ENCODE measurements at places on chromosomes 4 and X. TPM values are rescaled to one million over a fixed set of nuclear protein-coding genes. Genes with fewer than 3 reads are reported as not detected.

CCDC120 gene
- total RNA-seq, result 2.3 TPM

PI4K2B gene
- total RNA-seq, result 47.5 TPM

ADRA2C gene
- total RNA-seq, result not detected

IL13RA1 gene
- 37.7 TPM for total RNA-seq

ZFP92 gene
- not detected for total RNA-seq

RTL3 gene
- total RNA-seq, result not detected

CYBB gene
- 0.58 TPM for total RNA-seq

FAM9B gene
- not detected for total RNA-seq

SPANXN4 gene
- not detected for total RNA-seq

ERAS gene
- total RNA-seq, result not detected

GLOD5 gene
- not detected for total RNA-seq

TMPRSS11B gene
- total RNA-seq, result not detected

TCEAL6 gene
- not detected for total RNA-seq

TMSB15A gene
- total RNA-seq, result not detected

MAP7D3 gene
- total RNA-seq, result 14.1 TPM

HPSE gene
- under 0.01 TPM for total RNA-seq

TET2 gene
- total RNA-seq, result 27.8 TPM

PITX2 gene
- not detected for total RNA-seq

SLC9B1 gene
- not detected for total RNA-seq

IDUA gene
- total RNA-seq, result 97.4 TPM

ARHGAP24 gene
- total RNA-seq, result 54.9 TPM

All from stomach (tissue), 19 donors.